ENCODE measurements at places on chromosomes 4 and X.

DNA sequence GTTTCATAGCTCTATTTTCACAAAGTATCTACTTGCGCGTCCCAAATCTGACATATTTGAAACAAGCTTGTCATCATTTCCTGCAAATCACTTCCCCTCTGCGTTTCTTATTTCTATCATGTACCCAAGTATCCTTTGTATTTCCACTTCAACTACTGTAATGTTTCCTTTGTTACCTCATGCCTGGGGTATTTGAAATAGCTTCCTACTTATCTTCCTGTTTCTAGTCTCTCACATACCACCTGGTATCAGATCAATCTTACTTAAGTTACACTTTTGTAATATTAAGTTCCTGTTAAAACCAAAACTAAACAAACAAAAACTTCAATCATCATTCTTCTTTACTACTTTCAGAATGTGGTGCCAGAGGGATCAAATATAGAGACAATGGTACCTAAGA, 93.6 kb upstream of the SMAD1 start:
- no peak for DNase-seq

GRCh38 chrX:110168585-110168984, 149.3 kb downstream of the AMMECR1 start:
- DNase-seq, result no peak

GRCh38 chrX:101385795-101386541, at the start of gene BTK:
BTK (minus strand) TSS chrX:101386191; CDS start chrX:101375284, 10,907 bp downstream.
- no peak for DNase-seq

DNA sequence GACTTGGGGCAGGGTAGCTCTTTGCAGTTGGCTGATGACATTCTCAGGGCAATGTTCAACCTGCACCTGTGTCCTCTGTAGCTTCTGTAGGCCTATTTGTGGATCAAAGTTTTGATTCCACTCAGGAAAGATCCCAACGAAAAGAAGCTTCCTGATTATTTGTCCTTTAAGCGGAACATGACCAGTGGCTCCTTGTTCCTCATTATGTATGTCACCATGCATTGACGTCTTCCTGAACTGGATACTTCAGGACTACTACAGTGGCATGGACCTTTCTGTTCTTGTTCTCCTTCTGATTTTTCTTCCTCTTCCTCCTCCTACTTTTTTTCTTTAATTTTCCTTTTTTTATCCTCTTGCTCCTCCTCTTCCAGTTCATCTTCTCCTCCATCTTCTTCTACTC, 62.4 kb downstream of the NBDY start:
- DNase-seq, result no peak

GRCh38 chrX:133786382-133786781, 199.0 kb downstream of the GPC3 start:
- no peak for DNase-seq

GRCh38 chr4:93414041-93414550, 414.5 kb upstream of the ATOH1 start:
- peak; percentile 8 for DNase-seq
